Head of caudate nucleus (tissue), 42 donors: ENCODE measurements at places on chromosomes 7 and 10.

GRCh38 chr7:134698481-134698880, 51.8 kb downstream of the BPGM start:
- no peak for DNase-seq

- DNase-seq, result peak; percentile 51
Measured at GRCh38 chr10:123229927-123230630, 75.9 kb downstream of the BUB3 start.

- no peak for DNase-seq
Measured at GRCh38 chr7:41046221-41046761, 656.6 kb downstream of the INHBA start.

GRCh38 chr7:111516612-111517011, 45.7 kb downstream of the IMMP2L start:
- DNase-seq, result no peak

GRCh38 chr7:148264933-148265557, 325.5 kb upstream of the C7orf33 start:
- peak; percentile 22 for DNase-seq

GRCh38 chr10:43685744-43686143, 37.1 kb upstream of the ZNF32 start:
- no peak for DNase-seq

DNA sequence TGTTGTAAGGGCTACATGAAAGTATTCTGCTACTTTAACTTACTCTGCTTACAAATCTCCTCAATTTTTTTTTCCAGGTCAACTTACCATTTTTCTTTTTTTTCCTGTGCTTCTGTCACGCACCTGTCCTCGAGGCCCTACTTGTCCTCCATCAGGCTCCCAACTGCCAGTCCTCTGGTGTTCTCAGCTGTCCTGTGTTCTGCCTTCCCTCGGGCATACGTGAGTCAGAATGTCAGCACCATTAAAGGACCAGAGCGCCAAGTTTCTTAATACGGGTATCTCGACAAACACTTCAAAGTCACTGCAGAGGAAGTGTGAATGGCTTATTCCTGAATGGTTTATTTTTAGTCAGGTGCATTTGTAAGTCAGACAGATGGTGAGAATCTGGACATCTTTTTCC, at the start of gene TEX47:
TSS of gene TEX47 (minus strand) at position 185 of the 400 bp plus-strand sequence. CDS start 795 bp downstream, outside the sequence.
- no peak for DNase-seq

- DNase-seq, result no peak
Measured at GRCh38 chr10:4522296-4523000, 303.6 kb upstream of the AKR1E2 start.

DNA sequence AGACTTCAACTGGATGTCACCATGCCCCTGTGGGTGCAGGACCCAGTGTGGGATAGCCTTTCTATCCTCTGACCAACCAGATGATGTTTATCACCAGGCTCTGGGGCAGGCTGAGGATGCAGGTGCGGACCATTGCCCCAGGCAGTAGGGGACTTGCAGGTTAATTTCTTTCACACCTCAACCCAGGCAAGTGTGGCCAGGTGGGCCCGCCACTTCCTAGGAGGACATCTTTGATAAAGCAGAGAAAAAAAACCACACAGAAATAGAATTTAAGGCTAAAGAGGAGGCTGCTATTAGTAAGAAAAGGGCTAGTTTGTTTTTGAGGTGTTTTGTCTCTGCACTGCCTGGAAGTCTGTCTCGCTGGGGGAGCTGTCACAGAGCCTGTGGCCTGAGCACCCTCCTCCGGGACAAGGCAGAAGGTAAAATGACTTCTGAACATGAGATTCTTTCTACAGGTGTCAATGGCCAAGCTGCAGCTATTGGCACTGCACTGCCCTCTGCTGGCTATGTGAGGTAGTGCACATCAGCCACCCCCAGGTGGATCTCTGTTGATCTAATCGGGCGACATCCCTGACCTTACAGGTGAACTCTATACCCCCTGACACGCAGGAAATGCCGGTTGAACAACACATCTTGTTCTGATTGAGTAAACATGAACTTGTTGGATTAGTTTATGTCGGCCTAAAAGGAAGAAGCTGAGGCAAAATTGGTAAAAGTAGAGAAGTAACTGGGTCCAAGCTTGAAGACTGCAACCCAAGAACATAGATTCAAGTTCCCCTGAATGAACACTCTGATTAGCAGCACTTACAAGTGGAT, 21.0 kb downstream of the UPP1 start:
- DNase-seq, result peak; percentile 88

GRCh38 chr10:49298983-49299815, at the start of gene C10orf71:
C10orf71 (plus strand) TSS chr10:49299170; CDS start chr10:49322546, 23,376 bp downstream.
- DNase-seq, result no peak

DNA sequence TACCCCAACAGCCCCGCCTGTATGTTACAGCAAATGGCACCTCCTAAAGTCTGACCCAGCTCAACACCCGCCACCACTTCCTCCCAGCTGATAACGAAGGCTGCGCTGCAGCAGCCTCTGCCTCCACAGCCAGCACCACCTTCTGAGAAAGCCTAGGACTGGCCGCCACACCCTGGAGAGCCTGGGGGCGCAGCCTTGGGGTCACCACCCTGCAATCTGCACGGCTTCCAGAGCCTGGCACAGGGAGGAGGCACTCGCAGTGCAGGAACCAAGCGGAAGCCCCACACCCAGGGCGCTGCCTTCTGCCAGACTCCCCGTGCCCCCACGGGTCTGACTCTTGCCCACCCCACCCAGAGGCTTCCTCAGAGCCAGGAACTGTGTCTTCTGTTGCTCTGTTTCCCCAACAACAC, 112.5 kb downstream of the MAD1L1 start:
- no peak for DNase-seq

DNA sequence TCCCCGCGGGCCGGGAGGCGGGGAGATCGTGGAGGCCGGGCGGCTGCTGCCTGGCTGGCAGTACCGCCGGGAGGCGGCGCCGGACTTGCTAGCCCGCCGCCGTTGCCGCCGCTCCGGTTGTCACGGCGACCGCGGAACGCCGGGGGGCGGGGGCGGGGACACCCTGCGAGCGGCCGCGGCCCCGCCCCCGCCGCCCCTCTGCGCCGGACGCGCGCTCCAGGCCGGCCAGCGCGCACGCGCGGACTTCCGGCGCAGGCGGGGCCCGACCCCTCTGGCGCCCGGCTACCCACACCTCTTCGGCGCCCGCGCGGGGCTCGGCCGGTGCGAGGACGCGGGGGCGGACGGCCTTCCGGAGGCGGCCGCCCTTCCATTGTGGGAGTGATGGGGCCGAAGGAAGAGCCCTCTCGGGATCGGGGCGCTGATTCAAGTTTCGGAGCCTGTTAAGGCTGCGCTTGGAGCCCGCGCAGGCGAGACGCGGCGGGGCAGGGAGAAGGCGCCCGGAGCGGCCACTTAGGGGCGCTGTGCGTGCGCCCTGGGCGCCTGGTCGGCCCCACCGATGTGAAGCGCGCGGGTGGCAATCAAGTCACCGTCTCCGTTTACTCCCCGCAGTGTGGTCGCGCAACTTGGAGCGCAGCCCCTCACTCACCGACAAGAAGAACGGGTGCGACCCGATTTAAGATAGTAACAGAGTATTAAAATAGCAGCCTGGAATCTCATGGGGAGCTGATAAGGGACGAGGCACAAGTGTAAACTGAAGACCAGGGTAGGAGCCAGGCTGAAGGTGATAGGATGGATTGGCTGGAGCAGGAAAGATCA, 449 bp upstream of the DPY19L1 start:
- peak; percentile 95 for DNase-seq

DNA sequence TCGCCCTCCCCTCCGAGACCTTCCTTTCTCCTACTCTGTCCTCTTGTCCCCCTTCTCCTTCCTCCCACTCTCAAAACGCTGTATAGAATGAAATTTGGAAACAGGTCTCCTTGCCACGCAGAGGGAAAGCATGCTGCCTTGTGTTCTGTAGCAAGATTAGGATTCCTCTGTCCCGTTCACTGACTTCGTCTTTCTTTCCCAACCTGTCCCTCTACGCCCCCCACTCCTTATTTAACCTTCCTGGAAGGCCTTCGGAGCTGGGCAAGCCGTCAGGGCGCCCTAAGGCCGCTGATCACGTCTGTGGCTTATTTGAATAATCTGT, 1.3 kb downstream of the HOXA9 start:
- no peak for DNase-seq

DNA sequence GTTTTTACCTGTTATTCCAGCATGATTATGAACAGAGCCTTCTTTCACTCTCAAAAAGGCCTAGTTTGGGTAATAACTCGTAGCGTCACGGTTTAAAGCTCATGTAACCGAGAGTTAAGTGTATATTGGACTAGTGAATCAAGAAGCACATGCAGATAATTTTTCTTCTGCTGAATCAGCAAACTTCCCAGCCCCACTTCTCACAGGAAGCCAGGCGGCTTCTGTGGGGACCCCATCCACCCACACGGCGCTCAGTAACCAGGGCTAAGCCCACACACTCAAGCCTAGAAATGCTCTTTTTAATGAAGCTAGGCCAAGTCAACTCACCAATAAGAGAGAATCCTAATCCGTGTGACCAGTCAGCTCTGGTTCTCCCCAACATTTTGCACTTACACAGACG, 191.2 kb upstream of the MGMT start:
- DNase-seq, result no peak

DNA sequence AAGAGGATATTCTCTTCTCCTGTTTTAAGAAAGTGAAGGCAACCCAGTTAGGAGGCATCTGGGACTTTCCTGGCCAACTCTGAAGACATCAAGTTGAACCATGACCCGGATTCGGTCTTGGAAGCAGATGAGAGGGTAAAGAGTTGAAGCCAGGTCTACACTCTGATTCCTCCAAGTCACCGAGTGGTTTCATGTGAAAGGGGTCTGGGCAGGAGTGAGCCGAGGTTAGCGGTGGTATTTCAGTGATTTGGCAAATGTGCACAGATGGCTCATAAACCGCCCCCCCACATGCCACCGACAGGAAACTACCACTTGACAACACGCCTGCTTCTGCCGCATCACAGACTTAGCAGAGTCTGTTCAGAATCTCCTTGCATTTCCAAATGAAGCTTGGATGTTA, 11.4 kb upstream of the REPIN1 start:
- no peak for DNase-seq

DNA sequence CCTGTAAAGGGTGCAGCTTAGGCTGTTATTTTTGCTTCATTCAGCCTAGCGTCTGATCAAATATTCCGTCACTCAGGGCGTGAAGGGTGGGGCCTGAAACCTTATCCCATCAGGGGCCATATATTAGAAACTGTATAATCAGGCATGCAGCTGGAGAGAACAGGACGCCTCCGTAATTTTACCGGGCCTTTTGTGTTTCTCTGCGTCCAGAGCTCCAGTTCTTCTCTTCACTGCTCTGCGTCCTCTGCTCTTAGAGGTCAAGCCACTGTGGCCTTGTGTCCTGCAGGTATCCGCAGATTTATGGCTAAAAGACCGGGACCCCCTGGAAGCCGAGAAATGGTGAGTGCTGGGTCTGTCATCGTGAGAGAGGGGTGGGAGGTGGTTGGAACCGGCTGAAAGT, at the start of gene ZNF735:
TSS of gene ZNF735 (plus strand) at position 301 of the 400 bp plus-strand sequence. CDS start at position 301, 0 bp downstream.
- no peak for DNase-seq

DNA sequence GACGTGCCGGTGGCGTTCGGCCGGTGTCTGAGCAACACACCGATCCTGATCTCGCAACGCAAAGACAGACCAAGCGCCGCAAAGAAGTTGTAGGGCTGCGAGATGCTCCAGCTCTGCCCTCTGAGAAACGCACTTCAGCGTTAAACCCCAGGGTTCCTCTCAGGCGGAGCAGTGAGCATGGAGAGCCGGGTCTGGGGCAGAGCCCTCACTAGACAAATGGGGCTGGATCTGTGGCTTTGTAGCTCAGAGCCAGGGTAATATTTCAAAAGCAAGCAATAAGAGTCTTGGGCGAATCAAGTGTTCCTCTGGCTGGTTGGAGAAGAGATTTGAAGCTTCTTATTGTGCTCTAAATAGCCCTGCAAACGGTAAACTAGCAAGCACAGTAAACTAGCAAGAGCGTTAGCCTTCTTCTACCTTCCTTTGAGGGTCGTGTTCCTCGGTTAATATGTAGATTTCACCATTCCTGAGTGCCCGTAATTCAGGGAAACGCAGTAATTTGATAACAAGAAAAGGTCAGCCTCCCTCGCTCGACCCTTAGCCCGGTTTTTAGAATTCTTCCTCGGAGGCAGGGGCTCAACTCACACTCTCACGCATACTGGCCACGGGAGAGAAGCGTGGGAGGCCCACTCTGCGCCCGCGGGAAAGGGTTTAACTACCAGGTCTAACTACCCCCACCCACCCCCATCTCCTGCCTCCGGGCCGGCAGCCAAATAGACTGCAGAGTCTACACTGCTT, 6.7 kb downstream of the SKAP2 start:
- peak; percentile 4 for DNase-seq

DNA sequence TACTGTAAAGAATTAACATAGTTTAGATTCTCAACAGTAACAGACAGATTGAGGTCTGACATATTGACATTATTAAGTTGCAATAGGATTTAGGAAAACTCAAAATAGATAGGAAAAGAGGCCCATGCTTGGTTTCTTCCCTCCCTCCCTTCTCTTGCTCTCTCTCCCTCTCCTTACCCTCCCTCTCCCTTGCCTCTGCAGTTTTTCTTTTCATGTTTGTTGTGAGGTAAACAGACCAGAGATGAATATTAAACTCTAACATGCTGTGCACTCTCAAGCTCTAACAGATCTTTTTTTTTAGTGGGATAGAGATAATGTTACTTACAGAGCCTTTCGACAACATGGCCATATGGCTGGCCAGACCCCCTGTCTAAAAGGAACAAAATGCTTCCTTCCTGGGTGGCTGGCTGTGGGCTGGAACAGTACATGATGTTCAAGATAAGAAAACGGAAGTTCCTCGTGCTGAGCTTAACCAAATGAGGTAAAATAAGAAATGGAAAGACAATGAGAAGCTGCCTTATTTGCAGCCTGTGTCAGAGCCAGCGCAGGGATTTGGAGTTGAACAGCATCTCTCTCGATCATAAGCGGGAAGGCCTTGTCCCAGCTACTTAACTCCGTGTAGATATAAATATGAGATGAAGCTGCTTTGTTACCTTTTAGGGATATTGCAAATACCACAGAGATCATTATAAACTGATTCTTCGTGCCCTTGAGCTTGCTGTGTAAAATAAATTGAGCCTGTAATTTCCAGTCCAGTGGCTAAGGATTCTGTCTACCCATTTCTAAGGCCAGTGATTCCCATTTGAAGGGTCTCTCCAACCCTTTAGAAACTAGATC, 391.9 kb upstream of the NPVF start:
- peak; percentile 14 for DNase-seq

DNA sequence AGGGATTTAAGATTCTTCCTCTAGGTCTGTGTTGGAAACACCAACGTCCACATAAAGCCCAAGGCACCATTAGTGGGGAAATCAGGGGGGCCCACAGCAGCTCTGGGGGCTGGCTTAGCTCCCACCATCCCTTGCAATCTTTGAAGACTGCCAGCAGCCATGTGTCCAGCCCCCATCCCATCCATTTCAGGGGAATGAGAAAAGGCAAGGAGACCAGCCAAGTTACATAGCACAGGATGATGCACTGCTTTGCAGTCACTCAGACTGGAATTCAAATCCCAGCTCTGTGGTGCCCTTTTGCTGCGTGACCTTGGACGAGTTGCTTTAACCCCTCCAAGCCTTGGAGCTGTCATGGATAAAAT, 108.9 kb upstream of the ZMIZ1 start:
- no peak for DNase-seq

GRCh38 chr10:120789303-120790203, 61.6 kb upstream of the WDR11 start:
- no peak for DNase-seq

GRCh38 chr10:63229161-63229560, 96.0 kb downstream of the NRBF2 start:
- DNase-seq, result no peak

GRCh38 chr7:128939861-128940410, 2.2 kb downstream of the IRF5 start:
- no peak for DNase-seq

- no peak for DNase-seq
Measured at GRCh38 chr10:37478381-37478780, 353.0 kb downstream of the ANKRD30A start.
